ENCODE measurements at places on chromosomes 7 and 10.

DNA sequence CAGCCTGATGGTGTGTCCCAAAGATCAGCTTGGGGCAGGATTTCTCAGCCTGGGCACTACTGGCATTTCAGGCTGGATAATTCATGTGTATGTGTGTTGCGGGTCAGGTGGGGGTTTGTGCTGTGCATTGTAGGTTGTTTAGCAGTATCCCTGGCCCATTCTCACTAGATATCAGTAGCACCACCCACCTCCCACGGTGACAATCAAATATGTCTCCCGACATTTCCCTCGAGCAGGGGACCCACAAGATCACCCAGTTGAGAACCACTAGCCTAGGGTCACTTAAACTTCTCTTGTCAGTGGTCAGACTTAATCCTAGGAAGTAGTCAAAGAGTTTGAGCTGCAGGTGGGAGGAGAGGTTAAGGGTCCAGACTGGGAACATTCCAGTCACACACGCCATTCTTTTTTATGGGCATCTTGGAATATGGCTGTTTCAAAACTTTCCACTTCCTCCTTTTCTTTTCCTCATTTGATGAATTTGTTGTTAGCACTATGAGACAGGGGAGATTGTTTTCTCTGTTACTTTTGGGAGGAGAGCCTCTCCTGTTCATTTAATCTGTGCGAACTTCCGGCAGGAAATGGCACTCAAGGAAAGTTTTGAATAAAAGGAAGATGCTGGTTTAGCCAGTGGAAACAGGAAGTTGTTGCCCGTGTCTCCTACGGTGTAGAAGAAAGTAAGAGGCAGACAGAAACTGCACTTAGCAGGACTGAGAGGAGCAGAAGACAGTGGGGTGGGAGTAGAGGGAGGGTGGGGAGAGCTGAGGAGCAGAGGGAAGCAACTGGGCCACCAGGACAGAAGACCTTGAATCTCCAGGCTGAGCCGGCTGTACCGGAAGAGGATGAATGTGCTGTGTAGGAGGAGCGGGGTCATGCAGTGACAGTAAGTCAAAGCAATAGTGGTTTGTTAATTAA lies 17.6 kb upstream of the EXOC6 start:
- peak; percentile 45 for DNase-seq

DNA sequence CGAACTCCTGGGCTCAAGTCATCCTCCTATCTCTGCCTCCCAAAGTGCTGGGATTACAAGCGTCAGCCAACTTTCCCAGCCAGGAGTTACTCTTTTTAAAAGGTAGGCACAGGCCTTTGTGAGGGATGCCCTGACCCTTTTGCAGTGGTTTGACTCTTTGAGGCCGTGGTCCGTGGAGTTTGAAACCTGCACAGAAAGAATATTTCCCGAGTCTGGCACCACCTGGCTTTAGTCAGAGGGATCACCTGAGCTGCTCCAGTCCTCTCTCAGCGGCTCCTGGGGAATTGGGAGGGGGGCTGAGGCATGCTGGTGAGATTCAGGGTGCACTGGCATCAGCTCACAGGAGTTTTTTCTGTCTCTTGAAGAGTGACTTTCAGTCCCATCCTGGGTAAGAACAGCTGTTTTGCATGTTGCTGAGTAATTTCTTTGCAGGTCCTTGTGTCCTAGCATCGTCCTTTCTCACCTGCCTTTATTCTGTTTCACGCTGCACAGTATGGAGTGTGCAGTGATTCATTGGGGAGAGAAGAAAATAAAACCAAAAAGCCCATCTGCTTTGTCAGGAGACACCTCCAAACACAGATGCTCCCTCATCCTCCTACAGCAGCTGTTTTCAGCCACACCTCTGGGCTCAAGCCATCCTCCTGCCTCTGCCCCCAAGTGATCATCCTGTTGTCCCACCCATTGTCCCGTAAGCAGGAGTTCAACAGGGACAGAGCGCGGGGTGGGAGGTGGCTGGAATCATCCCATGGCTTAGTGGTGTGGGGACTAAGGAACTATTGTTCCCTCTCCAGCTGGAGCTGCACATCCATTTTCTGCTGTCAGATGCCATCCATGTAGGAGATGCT lies 284.7 kb downstream of the CAMK1D start:
- DNase-seq: no peak

DNA sequence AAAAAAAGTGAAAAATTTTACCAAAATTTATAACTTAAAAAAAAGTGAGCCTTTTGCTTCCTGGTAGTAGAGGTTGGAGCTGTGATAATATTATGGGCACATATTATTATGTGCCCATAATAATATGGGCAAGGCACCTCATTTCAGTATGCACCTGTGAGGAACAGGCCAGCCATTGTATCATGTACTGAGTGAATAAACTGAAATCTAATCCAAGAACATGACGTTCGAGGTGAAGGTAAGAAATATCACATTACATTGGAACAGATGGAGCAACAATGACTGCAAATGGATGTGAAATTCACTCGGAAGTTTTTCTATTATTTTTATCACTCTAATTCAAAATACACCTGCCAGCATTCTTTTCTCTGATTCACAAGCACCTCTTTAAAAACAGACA lies 216.0 kb downstream of the KLF6 start:
- no peak for DNase-seq

DNA sequence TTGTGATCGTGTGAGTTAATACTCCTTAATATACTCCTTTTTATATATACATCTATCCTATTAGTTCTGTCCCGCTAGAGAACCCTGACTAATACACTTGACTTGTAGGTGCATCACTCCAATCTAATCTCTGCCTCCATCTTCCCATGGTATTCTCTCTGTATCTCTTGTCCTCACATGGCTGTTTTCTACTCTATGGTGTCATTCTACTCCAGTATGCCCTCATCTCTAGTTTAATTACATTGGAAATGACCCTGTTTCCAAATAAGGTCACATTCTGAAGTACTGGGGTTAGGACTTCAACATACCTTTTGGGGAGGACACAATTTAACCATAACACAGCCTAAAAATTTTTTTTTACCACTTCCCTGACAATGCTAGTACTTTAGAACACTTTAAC lies 25.8 kb upstream of the TNKS2 start:
- DNase-seq: no peak

DNA sequence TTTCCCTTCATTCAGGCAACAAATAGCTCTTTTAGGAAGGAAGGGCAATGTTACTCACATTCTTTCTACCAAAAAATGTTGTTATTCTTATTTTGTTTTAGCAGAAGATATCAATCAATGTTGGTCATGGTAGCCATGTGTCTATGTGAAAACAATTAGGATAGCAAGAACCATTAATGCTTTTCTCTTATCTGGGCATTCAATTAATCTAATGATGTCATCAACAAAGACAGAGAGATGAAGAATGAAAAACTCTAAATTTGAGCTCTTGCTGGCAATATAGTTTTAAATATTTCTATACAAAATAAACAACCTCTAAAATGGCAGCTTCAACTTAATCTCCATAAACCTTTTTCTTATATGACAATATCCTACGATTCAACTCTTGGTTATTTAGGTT lies 353.7 kb upstream of the ANKRD30A start:
- no peak for DNase-seq

DNA sequence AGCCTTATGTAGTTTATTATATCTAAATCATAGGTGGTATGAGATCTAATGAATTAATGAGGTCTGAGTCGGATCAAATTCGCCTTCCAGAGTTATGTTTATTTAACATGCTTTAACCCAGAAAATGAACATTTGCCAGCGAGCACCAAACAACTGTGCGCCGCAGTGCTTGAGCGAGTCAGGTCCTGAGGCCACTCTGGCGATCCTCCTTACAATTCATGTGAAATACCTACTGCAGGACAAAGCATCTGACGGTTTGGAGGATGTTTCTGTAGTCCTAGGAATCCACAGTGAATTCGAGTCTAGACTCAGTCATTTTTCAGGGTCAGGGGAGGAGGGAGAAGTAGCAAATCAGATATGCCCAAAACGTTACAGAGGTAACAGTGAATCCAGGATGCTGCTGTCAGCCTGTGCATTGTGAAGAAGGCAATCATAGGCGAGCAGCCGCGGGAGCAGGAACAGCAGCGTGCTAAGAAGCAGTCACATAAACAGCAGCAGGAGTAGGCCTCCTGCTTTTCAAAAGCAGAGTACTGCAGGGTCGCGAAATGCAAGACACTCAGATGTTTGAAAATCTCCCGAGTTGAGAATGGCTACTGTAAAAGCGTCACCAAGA lies 120.2 kb downstream of the CACNB2 start:
- no peak for DNase-seq

DNA sequence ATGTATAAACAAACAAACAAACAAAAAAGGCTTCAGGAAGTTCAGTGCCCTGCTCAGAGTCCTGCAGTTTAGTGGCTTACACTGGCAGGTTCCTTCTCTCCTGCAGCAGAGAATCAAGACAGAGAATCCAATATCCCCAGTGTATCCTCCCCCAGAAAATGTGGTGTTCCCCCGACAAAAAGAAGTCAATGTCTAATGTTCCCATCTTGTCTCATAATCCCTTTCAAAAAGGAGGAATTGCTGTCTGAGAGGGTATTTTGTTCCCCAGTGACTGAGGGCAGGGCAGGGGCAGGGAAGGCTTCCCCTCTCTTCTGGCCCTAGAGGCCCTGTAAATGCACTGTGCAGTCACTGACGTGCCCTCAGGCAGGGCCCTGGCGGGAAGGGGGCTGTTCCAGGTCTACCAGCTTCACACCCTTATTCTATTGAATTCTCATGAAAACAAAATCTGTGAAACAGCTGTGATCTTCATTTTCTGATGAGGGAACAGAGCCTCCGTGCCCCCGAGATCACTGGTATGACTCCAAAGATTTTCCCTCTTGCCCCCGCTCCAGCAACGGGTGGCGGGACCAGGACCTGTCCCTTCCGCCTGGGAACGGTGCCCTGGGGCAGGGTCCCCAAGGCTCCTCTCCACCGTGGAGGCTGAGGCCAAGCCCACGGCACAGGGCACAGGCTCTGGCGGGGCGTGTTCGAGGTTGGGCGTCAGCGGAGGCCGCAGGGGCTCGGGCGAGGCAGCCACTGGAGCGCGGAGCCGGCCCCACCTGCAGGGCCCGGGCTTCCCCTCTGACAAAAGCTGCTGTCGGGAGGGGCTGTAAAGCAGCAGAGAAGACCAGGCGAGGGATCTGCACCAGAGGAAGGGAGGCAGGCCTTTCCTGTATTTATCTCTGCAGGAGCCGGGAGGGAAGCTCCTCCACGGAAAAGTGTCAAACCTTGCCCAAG lies 13.4 kb upstream of the WDFY4 start:
- peak; percentile 95 for DNase-seq

All from B cell (primary cell).